ENCODE measurements at places on chromosomes 2 and 18.

DNA sequence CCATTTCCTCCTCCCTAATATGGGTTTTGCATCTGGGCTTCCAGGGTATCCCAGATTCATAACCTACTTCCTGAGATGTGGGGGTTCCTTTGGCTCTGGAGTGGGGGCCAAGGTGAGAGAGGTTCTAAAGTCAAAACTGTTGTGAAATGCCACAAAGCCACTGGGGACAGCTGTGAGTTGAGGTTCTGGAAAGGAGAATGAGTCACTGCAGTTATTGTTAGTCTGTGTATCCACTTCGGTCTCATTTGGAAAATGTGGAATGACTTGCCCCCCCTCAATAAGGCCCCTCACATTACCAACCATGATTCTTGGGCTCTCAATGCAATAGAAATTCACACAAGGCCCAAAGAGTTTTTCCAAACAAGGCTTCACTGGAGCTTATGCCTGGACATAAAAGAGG lies 51.1 kb upstream of the LGALSL start:
- DNase-seq = no peak

DNA sequence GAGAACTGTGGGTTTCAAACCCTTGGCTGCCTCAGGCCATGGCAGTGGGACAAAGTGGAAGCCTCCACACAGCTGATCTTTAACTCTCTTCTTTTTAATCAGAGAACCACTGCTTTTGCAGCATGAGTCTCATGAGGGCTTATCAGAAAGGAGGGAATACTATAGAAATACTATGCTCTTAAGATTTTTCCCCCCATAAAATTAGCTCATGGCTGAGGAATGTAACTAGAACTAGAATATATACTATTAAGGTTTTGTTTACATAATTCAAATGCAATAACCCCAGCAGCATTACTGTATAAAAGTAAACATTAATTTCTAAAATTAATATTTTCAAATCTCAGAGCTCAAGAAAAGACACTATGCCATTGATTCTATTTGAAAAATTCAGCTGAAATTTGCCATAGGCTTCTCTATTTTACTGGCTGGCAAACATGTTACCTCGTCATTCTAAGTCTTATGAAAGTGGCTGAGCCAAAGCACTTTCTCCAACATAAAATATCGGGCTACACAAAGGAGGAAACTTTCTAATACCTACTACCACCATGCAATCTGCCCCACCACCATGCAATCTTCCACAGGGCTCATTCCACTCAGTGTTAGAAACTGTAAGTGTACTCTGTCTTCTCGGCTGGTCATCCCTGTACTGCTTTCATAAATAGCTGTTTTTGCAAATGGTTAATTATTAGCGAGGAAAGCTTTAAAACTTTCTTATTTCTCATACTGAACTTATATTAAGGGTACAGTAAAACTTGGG lies 42.5 kb downstream of the WDR35 start:
- DNase-seq = no peak

- DNase-seq = no peak
Measured at GRCh38 chr2:217887841-217888701, 114.7 kb downstream of the TNS1 start.

- no peak for DNase-seq
Measured at GRCh38 chr2:150997702-150998440, 263.8 kb downstream of the RBM43 start.

GRCh38 chr2:11710210-11710609 lies 36.2 kb upstream of the LPIN1 start:
- DNase-seq = no peak

DNA sequence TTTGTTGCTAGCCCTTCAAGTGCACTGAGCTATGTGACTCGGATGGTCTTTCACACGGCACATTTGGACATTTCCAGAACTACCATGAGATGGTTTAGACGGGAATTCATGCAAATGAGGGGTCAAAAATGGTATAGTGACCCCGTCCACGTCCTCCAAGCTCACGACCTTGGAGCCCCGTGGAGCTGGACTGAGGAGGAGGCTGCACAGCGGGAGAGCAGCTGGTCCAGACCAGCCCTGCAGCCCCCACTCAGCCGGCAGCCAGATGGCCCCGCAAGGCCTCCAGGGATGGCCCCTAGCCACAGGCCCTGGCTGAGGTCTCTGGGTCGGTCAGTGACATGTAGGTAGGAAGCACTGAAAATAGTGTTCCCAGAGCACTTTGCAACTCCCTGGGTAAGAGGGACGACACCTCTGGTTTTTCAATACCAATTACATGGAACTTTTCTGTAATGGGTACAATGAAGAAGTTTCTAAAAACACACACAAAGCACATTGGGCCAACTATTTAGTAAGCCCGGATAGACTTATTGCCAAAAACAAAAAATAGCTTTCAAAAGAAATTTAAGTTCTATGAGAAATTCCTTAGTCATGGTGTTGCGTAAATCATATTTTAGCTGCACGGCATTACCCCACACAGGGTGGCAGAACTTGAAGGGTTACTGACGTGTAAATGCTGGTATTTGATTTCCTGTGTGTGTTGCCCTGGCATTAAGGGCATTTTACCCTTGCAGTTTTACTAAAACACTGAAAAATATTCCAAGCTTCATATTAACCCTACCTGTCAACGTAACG lies 88.8 kb downstream of the EPAS1 start:
- no peak for DNase-seq

- no peak for DNase-seq
Measured at GRCh38 chr2:69149631-69150215, 136.7 kb downstream of the ANTXR1 start.

DNA sequence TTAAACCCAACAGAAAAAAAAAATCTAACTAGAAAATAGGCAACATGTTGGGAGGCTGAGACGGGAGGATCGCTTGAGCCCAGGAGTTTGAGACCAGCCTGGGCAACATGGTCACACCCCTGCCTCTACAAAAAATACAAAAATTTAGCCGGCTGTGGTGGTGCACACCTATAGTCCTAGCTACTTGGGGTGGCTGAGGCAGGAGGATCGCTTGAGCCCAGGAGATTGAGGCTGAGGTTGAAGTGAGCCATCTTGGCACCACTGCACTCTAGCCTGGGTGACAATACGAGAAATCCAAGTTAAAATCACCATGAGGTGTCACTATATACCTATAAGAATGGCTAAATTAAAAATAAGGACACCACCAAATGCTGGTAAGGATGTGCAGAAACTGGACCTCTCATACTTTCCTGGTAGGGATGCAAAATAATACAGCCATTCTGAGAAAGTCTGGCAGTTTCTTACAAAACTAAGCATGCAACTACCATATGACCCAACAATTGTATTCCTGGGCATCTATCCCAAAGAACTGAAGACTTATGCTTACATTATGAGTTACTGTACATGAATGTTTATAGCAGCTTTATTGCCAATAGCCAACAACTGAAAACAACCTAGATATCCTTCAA lies 2.2 kb downstream of the SEPTIN10 start:
- no peak for DNase-seq

DNA sequence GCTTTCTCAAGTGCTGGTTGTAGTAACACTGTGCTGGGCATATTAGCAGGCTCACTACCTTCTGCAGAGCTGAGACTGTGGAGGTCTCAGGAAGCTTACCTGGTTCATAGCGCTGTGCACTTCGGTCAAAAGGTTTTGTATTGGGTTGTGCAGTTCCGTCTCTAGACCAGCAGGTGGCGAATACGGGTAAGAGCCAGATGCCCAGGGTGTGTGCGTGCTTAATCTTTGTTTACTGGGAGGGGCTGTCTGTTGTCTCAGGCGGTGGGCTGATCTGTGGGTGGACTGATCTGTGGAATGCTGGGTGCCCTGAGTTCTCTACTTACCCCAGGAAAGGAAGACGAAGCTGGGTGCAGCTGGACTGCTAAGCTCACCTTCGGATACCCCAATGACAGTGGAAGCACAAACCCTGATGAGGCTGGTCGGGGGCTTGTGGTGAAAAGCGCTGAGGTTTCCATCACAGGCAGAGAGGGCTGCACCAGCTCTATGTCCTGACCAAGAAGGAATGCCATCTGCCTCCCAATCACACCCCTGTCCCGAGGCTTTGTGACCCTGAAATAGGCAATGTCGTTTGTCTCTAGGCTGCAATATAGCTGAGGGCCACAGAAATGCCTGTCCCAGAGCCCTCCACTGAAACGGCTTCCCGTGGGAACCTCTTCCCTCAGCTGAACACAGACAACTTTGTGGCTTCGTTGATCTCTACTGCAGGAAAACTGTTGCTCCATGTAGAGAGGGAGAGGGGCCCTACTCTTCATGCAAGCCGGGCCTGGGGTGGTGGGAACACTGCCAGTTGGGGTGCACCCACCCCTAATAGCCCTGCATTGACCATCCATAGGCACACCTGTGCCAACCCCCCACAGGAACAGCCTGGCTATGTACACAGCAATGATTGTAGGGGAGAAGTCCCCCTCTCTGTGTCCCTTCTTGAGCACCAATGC lies 45.9 kb upstream of the FAM117B start:
- peak; percentile 83 for DNase-seq

- peak; percentile 65 for DNase-seq
Measured at GRCh38 chr2:24491542-24492420, 727 bp downstream of the NCOA1 start.

GRCh38 chr2:212348501-212348900 lies 190.1 kb downstream of the ERBB4 start:
- no peak for DNase-seq

DNA sequence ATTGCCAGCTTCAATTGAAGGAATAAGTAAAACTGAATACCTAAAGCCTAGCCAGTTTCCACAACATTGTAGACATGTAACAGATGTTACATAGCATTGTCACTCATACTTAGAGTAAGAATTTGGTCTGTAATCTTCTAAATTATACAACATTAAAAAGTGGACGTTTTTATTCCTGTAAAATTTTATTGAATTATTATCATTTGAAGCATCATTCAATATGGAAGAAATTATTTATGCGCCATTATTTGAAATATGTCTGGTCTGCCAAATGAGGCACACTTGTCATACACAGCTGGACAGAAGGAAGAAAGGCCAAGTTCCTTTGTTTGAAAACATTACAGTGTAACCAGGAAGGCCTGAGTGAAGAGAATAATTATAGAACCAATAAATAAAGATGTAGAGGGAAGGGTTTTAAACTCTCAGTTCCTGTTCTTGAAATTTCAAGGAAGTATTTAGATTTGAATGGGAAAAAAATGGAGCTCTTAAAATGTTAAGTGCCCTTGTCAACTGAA lies 575.5 kb downstream of the LRRTM4 start:
- DNase-seq = no peak

DNA sequence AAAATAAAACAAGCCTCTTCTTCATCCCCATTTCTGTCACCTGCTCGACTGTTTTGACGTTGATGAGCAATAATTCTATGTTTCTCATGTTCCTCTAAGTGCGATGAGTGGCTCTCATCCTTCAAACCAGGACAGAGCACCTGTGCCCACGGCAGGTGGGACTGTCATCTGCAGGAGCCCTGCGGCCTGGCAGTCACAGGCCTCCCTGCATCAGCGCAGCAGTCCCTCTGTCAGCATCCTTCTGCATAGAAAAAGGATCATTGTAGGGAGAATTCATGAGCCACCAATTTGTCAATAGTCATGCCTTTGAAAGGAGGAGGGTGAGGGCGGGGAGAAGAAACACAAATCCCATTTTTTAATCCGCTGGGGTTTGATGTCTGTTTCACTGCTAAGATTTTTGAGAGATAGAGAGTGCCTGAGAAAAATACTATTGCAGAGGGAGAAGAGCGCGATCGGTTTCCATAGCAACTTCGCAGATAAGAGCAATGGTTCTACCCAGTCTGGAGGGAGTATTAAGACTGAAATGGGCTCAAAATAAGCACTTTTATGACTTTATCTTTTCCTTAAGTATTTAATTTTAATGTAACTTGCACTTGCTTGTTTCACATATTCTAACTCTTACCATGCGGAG lies 234.3 kb upstream of the NCKAP5 start:
- DNase-seq = no peak

DNA sequence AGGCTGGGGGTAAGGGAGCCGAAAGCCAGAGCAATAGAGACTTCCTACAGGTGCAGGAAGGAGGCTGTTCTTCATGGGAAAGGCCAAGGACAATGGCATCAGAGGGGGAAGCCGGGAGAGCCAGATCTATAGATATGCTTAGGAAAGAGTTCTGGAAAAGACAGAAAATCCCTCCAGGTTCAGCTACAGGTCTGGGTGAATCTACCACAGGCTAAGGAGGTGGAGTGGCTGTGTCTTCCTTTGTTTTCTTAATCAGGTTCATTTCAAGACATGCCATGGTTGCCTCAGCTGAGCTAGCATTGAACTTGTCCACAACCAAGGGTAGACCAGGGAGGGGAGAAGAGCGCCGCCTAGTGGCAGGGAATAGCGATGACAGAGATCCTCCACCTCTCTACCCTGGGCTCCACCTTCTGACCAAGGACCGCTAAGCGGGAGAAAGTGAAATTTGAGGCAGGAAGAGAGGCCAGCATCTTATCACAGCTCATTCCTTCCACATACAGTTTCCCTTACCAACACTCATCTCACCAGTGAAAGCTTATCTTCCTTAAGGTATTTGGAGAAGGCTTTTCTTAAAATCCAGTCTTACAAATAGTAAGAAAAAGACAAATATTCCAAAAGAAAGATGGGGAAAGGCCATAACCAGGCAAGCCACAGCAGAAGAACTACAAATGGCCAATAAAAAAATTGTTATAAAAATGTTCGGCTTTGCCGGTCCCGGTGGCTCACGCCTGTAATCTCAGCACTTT lies 74.2 kb downstream of the VIT start:
- peak; percentile 64 for DNase-seq

- DNase-seq = no peak
Measured at GRCh38 chr18:44715245-44715644, 34.6 kb downstream of the SETBP1 start.

DNA sequence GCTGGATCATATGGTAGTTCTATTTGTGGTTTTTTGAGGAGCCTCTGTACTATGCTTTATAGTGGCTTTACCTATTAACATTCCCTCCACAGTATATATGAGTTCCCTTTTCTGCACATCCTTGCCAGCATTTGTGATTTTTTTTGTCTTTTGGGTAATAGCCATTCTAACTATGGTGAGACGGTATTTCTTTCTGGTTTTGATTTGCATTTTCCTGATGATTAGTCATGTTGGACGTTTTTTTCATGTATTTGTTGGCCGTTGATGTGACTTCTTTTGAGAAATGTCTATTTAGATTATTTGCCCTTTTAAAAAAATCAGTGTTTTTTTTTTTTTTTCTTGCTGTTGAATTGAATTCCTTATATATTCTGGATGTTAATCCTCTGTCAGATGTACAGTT lies 31.1 kb downstream of the ACTR3 start:
- no peak for DNase-seq

DNA sequence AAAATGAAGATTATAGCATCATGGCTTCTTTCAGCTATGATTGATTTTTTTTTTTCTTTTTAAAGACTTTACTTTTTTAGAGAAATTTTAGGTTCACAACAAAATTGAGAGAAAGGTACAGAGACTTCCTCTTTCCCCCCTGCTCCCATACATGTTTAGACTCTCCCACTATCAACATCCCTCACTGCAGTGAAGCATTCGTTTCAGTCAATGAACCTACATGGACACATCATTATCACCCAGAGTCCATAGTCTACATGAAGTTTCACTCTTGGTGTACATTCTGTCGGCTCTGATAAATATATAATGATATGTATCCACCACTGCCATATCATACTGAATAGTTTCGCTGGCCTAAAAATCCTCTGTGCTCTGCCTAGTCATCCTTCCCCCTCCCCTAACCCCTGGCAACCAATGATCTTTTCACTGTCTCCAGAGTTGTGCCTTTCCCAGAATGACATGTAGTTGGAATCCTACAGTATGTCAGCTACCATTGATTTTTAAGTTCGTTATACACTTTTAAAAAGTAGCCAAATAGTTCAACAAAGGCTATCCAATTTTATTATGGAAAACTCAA lies 86.8 kb downstream of the GPD2 start:
- no peak for DNase-seq
